ENCODE measurements at places on chromosomes 6 and 20.

DNA sequence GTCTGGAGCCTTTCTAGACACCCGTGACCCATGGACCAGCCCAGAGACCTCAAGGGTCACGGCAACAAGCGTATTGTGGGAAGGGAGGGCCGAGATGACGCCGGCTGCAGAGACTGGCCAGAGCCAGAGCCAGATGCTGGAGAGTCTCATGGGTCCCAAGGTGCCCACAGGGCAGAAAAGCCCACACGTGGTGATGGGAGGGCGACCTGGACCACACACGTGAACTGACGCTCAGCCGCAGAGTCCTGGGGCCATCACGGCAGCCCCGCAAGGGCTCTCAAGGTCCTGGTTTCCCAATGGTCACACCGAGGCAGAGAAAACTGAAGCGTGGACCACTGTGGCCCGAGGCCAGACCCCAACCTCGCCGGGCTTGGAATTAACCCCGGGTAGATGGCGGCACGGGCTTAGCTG, 92.6 kb downstream of the YTHDF1 start:
- DNase-seq: no peak

DNA sequence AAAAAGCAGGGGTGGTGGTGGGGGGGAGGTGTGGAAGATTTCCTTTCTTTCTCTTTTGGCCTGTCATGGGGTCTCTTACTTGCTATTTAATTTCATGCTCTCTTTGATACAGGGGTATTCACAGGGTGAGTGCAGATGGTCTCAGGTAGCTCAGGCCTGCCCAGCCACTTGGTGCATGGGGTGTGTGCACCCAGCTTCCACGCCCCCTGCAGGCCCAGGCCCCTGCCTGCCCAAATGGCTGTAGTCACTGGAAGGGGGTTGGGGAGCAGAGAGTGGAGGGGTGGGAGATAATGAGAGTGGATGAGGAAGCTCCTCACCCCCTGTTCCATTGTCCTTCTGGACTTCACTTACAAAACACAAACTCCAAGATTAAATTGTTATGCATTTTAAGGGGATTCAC, 133.6 kb upstream of the SGK1 start:
- DNase-seq: no peak

GRCh38 chr6:50816115-50816675, 2.5 kb upstream of the TFAP2B start:
- peak; percentile 77 for DNase-seq

- no peak for DNase-seq
Observed at GRCh38 chr6:97656236-97656635, 373.2 kb upstream of the MMS22L start.

DNA sequence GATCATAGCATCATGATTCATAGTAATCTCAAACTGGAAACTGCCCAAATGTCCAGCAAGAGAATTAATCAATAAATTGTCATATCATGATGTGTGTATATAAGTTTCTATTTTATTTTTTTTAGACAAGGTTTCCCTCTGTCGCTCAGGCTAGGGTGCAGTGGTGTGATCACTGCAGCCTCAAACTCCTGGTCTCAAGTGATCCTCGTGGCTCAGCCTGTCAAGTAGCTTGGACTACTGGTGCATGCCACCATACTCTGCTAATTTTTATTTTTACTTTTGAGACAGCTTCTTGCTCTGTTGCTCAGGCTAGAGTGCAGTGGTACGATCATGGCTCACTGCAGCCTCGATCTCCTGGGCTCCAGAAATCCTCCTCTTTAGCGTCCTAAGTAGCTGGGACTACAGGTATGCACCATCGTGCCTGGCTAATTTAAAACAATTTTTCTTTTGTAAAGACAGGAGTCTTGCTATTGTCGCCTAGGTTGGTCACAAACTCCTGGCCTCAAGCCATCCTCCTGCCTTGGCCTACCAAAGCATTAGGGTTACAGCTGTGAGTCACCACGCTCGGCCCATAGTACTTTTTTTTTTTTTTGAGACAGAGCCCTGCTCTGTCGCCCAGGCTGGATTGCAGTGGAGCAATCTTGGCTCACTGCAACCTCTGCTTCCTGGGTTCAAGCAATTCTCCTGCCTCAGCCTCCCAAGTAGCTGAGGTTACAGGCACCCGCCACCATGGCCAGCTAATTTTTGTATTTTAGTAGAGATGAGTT, 8.7 kb upstream of the ATRN start:
- DNase-seq: no peak

DNA sequence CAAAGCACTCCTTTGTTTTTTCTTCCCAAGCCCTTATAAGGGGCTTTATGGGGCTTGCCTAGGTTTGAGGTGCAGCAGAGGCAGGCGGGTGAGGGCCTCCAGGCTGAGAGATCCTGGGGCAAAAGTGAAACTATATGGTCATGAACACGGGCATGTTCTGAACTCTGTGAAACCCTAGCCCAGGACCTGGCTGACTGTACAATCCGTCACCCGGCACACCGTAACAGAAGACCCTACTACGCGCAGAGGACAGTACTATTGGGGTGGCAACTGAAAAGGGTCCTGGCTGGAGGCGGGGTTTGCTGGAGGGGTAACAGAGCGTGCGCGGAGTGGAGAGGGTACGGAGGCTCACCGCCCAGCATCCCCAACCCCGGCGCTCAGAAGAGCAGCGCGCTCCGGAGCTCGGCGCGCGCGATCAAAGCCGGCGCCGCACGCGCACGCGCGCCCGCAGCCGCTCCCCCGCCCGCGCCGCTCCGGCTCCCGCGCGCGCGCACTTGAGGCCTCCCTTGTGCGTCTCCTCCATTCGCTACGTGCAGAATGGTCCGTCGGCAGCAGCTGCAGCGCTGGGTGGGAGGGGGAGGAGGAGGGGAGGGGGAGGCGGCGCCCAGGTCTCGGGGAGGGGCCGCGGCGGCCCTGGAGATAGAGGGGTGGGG, 54.2 kb downstream of the MRPL14 start:
- peak; percentile 76 for DNase-seq

DNA sequence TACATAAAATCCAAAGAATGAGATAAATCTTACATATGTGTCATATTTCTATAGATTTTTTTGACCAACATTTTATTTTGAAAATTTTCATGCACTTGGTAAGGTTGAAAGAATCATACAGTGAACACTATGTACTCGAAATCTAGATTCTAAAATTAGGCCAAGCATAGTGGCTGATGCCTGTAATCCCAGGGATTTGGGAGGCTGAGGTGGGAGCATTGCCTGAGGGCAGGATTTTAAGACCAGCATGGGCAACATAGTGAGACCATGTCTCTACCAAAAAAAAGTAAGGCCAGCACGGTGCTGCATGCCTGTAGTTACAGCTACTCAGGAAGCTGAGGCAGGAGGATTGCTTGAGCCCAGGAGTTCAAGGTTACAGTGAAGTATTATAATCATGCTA, 158.6 kb downstream of the LAMA2 start:
- DNase-seq: no peak

GRCh38 chr6:68726337-68726736, 91.3 kb downstream of the ADGRB3 start:
- no peak for DNase-seq

DNA sequence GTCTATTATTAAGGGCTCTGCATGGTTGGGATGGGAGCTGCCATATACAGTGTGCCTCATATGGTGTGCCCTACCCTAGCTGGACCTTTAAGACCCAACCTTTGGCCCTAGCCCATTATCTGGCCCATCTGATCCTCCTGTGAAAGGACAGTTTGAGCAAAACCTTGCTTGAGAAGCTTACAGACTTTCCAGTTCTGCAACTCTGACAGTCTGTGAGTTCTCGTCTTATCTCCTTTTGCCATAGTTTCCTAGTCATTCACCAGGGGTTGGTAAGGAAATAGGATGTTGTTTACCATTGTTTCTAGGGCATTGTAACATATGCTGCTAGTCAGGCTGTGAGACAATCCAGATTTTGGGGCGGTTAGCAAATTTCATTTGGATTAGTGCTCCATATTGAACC, 17.2 kb downstream of the CTNNBL1 start:
- no peak for DNase-seq

DNA sequence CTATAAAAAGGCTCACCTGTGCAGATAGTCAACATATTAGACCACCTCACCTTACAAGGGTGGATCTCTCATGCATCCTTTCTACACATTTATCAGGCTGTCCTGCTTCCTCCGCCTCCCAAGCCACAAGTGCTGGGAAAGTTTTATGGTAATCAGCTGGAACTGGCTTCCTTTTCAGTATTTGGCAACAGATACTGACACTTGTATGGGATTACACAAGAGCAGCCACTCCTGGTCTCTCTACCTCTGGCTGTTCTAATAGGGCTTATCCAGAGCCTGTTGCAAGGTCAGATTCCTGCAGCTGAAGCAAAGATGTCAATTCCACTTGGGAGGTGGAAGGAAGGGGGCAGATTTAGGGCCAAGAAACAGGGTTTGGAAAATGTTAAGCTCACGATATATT, 503 bp upstream of the GPLD1 start:
- DNase-seq: no peak

GRCh38 chr6:12386816-12387215, 96.7 kb downstream of the EDN1 start:
- no peak for DNase-seq

GRCh38 chr6:6494677-6495076, 93.8 kb upstream of the LY86 start:
- peak; percentile 42 for DNase-seq

DNA sequence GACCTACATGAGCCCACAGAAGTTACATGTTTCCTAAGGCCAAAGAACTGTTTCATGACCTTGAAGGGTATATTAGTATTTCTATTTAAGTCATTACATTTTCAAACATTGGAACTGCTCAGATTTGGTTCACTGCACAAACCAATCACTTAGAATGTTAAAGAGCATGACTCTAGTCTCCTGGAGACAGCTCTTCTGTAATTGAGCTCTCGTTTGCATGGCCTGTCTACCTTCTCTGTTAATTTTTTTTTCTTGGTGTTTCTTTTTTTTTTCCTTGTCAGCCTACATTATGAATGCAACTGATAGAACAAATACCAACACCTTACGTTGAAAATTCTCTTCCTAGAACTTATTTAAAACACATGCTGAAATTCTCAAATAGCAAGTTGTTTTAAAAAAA, 860.2 kb upstream of the MAP3K7 start:
- no peak for DNase-seq

GRCh38 chr6:11328613-11329247, 96.3 kb upstream of the NEDD9 start:
- no peak for DNase-seq

- DNase-seq: no peak
Observed at GRCh38 chr20:1198751-1199150, 4.5 kb upstream of the C20orf202 start.

GRCh38 chr6:56891754-56892153, 63.2 kb upstream of the BEND6 start:
- no peak for DNase-seq

- DNase-seq: no peak
Observed at GRCh38 chr6:84411060-84411629, 183.7 kb upstream of the CEP162 start.

DNA sequence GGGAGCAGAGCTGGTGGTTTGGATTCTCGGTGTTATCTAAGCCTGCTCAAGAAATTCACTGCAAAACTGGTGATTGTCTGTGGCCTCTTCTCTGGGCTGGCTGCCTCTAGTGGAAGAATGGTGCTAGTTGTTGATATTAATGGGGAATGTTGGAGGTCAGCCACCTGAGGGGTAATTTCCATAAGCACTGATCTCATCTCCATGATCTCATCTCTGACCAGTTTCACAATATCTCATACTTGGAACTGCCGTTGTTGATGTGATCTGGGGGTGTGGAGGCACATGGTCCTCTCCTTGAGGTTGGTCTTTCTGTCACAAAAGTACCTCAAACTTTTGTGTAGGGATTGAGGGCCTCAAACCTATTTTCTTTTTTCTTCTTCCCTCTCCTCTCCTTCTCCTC, 102.6 kb downstream of the CD109 start:
- no peak for DNase-seq

GRCh38 chr6:88641178-88641903, 322.1 kb downstream of the RNGTT start:
- DNase-seq: no peak

GRCh38 chr20:50519036-50519762, 9.0 kb downstream of the PTPN1 start:
- peak; percentile 24 for DNase-seq

DNA sequence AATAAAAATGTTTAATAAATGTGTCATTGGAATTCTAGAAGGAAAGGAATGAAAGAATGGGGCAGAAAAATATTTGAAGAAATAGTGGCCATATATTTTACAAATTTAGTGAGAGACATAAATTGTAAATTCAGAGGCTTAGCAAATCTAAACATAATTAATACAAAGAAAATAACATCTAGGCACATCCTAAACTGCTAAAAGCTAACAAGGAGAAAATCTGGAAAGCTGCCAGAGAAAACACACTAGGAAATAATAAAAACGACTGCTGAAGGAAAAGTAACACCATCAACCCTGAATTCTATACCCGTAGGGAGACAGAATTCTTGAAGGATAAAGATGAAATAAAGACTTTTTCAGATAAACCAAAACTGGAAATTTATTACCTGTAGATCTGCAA, 23.8 kb downstream of the CYB5R4 start:
- no peak for DNase-seq

DNA sequence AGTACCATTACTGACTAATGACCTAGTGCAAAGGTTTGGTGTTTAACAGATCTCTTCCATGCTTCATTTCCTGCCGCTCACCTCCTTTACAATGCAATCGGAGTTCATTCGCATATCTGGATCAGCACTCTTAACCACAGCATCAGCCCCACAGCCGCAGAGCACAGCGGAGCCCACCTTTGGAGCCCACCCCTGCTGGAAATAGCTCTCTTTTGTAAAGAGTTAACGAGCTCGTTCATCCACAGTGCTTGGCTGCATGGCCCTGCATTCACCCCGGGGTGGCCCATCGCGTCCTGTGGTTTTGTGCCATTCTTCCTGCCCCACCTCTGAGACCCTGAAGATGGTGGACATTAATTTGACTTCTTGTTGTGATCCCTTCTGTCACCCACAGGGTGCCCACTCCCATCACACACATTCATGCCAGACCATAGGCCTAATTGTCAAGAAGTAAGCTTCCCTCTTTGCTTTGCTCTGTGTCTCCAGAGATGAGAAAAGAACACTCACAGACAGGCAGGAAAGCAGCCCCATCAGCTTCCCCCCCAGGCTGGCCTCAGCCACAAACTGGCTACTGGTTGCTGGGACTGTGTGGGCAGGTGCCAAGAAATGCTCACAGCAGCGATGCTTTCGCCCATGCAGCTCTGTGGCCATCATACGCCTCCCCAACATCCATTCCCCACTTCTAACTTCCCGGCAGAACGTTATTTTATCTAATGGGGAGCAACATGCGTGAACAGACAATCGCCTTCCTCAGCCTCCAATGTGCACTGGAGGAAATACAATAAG, 167.0 kb downstream of the LRFN2 start:
- no peak for DNase-seq

- no peak for DNase-seq
Observed at GRCh38 chr6:56479381-56479780, 163.3 kb downstream of the DST start.

GRCh38 chr20:16441546-16442164, 131.6 kb downstream of the KIF16B start:
- DNase-seq: no peak

- DNase-seq: peak; percentile 29
Observed at GRCh38 chr6:15089569-15090144, 156.2 kb upstream of the JARID2 start.
